ENCODE measurements at places on chromosomes 4 and X.

DNA sequence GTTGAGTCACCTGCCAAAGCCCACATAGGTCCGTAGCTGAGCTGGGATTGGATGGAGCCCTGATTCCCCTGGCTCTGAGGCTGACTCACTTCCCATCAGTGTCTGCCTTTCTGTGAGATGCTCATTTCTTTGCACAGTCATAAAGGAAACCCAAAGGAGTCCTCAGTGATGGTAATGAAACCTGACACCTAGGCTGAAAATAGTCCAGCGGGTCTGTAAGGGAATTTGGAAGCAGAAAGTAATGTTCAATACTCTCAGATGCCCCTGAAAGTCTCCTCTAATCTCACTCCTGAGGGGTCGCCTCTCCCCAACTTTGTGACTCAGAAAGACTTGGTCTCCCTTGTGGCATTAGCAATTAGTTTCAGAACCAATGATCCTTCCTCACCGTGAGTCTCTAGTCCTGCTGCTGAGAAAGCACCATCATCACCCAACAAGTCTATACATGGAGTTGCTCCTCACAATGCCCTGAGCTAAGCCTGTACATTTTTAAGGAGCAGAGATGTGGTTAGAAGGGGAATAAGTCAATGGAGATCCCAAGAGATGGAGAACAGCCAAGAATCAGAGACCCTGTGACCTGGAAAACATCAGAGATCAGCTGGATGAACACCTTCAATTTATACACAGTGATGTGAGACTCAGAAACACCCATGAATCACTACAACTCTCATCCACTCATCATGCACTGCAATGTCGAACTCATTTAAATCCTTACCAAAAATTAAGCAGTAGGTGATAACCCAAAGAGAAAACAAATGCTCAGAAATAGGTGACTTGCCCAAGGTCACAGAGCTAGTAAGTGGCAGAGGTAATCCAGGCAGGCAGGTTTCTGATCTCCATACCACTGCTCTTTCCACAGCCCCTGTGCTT lies 219.0 kb upstream of the CPEB2 start:
- DNase-seq = no peak

DNA sequence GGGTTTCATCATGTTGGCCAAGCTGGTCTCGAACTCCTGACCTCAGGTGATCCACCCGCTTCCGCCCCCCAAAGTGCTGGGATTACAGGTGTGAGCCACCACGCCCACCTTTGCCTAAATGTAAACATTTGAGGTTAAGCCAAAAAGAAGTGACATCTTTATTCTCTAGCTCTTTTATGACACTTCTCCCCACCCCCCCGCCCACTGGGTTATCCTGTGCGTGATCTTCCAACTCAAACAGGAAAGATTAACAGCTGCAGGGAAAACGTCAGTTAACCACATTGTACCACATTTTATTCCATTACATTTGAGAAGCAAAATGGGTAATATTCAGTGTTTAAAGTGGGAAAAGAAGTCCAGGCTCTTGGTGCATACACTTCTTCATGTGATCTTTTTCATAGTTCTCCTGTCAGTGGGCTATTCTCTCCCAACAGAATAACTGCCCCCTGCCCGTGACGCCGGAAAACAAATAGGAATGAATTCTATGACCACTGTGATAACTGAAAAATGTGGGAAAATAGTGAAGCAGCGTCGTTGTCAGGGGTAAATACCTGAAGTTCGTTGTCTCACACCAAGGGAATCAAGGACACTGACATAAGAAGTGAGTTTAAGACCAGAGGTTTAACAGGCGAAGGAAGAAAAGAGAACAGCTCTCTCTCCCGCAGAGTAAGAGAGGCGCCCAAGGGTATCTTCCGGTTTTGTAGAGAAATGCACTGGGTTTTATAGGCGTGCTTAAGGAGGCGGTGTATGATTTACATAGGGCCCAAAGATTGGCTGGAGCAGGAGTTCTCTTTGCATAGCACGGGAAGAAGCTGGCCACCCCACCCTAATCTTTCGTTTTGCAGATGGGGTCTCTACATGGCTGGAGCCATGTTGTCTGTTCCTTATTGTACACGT lies 9.7 kb upstream of the SRD5A3 start:
- peak; percentile 40 for DNase-seq

DNA sequence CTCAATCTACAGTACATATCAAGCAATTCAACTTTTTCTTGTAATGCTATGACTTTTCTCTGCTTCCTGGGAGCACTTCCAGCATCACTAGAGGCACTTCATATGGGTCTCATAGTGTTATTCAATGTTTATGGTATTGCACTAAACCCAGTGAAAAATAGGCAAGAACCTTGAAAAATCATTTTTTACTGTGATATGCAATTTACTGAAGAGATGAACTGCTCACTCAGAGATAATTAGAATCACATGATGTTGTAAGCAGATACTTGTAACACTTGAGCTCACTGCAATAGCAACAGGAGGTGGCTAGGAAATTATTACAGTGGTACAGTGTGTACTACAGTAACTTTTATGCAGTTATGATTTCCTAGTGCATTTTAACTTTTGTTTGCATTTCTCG lies 93.3 kb downstream of the RASGEF1B start:
- no peak for DNase-seq

- no peak for DNase-seq
Observed at GRCh38 chr4:53557669-53558064, 33.6 kb downstream of the LNX1 start.

GRCh38 chr4:141914746-141915145 lies 278.4 kb downstream of the IL15 start:
- DNase-seq = no peak

DNA sequence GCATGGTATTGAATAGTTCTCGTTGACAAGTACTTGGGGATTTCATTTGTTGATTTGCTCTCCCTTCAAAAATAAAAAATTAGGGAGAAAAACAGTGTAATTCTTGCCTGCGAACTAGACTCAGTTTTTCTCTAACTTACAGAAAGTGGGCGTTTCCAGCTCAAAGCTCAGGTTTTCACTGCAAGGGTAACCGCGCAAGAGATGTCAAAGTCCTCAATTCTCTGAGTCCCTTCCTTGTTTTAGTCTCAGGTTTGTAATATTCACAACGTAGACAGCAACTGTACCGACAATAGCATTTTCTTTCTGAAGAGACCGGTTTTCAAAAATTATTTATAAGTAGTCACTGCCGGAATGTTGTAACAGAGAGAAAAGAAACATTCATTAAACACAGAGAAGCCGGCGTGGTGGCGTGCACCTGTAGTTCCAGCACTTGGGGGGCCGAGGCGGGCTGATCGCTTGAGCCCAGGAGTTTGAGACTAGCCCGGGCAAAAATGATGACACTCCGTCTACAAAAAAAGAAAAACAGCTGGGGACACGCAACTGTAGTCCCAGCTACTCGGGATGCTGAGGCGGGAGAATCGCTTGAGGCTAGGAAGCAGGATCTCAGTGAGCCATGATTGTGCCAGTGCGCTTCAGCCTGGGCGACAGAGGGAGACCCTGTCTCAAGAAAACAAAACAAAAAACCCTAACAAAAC lies 774 bp downstream of the ZCCHC4 start:
- no peak for DNase-seq

GRCh38 chr4:8391972-8392371 lies 48.6 kb downstream of the ACOX3 start:
- no peak for DNase-seq

DNA sequence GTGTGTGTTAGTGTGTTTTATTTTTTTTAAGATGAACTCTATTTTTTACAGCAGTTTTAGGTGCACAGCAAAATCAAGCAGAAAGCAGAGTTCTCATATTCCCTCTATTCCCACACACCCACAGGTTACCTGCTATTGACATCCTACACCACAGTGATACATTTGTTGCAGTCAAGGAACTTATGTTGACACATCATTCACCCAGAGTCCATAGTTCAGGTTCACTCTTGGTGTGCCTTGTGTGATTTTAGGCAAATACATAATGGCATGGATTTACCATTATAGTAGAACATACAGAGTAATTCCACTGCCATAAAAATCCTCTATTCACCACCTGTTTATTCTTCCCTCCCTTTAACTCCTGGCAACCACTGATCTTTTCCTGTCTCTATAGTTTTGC lies 28.7 kb downstream of the DIAPH2 start:
- no peak for DNase-seq

GRCh38 chr4:74426101-74426500 lies 18.8 kb upstream of the AREG start:
- no peak for DNase-seq

DNA sequence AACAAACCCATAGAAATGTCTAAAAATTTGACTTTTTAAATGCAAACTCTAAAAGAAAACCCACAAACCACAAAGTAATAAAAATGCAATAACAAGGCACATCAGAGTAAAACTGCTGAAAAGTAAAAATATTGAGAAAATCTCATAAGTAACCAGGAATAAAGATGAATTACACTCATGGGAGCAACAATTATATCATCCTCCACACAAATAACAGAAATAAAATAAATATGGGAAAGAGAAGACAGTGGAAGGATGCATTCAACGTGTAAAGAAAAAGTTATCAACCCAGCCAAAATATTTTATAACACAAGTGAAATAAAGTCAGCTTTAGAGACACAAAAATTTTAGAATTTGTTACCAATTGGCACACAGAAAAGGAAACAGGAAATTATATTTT lies 1420.2 kb downstream of the PCDH18 start:
- no peak for DNase-seq

GRCh38 chr4:47862297-47862696 lies 24.4 kb upstream of the CORIN start:
- DNase-seq = no peak

DNA sequence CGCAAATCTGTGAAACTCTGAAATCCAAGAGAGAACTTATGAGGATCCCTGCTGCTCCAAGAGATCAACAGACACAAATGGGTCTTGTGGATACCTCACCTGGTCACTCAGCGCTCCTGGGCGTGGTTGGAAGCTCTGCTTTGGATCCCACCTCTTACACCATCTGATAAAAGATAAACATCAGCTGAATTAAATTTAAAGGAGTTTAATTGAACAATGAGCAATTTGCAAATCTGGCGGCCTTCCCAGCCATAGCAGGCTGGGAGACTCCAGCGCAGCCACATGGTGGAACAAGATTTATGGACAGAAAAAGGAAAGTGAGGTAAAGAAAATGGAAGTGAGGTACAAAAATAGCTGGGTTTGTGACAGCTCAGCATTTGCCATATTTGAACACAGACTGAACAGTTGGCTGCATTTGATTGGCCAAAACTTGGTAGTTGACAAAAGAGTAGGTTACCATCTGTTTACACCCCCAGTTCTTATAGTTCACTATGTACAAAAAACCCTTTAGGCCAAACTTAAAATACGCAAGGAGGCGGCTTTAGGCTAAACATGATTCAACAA lies 437.3 kb upstream of the NDST3 start:
- DNase-seq = no peak

GRCh38 chr4:94877973-94878372 lies 120.2 kb downstream of the BMPR1B start:
- no peak for DNase-seq

DNA sequence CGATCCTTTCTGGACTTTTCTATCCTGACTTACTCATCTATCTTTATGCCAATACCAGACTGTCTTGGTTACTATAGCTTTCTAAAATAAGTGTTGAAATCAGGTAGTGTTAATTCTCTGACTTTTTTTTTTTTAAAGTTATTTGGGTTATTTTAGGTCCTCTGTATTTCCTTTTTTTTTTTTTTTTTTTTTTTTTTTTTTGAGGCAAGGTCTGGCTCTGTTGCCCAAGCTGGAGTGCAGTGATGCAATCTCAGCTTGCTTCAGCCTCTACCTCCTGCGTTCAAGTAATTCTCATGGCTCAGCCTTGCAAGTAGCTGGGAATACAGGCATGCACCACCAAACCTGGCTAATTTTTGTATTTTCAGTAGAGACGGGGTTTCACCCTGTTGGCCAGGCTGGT lies 2.8 kb upstream of the NELFA start:
- DNase-seq = no peak

DNA sequence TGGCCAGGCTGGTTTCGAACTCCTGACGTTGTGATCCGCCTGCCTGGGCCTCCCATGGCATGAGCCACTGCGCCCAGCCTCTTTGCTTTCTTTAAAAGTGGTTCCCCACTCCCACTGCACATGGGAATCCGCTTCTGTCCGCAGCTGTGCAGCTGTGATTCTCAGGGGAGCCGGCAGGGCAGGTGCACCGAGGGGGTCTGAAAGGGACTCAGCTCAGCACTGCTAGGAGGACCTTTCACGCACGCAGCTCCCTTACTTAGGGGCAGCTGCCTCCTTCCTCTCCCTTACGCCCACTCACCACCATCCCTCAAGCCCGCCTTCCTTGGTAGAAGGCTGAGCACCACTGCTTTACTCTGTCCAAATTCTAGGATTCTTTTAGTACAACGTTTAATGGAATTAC lies 40.4 kb upstream of the CYP4V2 start:
- no peak for DNase-seq

DNA sequence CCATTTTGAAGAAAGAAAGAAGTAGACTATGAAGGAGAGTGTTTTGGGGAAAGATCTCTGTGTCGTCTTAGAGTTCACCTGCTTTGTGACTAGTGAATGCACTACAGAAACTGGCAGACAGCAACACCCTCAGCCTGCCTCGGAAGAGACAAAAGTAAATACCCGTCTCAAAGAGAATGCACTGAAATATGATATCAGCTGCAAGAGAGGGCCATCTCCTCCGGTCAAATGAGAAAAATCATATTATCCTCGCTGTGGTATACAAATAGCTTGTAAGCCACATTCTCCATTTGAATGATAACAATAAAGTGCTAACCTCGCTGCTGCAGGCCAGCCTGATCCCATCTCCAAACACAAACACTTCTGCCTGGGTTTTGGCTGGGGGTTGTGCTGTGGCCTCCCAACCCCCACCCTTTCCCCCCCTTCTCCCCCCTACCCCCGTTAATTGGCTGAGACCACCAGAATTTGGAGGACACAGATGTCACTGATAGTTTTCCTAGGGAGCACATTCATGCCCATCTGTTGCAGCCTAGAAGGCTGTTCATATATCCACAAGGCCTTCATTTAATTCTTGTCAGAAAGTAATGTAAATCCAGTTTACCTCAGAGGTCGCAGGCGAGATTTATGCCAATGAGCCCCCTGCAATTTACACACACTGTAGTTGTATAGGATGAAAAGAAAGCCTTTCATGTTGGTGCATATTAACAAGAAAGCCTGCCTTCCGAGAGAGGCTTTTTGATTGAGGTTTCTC lies 46.3 kb downstream of the ALPK1 start:
- peak; percentile 96 for DNase-seq

GRCh38 chrX:11352296-11352741 lies 59.1 kb downstream of the AMELX start:
- DNase-seq = no peak

DNA sequence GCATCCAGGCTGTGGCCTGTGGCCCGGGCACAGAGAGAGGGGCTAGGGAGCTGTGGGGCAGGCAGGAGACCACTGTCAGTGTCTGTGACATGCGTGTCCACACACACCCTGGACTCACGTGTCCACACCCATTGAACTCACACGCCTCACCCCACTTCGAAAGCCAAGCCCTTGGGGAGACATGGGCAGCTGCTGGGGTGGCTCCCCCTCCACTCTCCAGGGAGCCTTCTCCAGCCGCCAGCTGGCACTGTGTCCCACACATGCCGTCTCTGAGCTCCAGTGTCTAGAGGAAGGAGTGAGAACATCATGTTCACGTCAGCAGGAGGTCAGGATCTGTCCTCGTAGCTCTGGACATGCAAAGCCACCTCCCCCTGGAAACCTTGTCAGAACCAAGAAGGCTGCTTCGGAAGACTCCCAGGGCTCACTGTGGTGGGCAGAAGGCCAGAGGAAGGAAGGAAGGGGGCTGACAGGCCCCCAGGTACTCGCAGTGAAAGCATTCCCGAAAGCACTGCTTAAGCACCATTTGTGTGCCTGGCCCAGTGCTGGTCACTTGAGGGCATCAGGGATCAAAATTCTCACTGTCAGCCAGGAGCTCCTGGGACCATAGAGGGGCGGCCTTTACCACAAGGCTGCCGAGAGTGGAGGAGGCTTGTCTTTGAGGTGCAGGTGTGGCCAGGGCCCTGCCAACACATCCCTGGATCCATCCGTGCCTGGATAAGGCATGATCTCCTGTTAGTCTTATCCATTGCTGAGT lies 61.4 kb downstream of the HTRA3 start:
- DNase-seq = peak; percentile 3

All from HAP-1 (cell line).